Thoracic aorta (tissue), 2 donors: ENCODE measurements at places on chromosomes 4 and X. TPM values are rescaled to one million over a fixed set of nuclear protein-coding genes. Genes with fewer than 3 reads are reported as not detected.

EIF4E gene
- total RNA-seq, result 108 TPM

GRCh38 chr4:75030028-75030427 is 97.1 kb downstream of the PARM1 start:
- DNase-seq, result no peak

- no peak for DNase-seq
Measured at GRCh38 chrX:154402622-154403127, 4.5 kb downstream of the RPL10 start.

DNA sequence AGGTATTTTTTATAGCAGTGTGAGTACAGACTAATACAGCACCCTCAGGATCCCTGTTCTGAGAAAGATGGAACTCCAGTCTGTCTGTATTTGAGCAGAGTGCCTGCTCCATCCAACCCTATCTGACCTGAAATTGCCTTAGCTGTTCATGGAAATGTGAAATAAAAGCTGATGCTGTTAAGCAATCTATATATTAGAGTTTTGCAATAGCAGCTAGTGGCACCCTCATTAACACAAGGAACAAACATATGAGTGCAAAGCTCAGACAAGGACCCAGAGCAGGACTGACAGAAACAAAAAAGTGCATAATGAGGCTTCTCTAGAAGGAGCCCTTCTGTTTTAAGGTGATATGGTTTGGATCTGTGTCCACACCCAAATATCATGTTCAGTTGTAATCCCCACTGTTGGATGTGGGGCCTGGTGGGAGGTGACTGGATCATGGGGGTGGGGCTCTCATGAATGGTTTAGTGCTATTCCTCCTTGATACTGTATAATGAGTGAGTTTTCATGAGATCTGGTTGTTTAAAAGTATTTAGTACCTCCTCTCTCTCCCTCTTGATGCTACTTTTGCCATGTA is 272.9 kb upstream of the KLF3 start:
- no peak for DNase-seq

- DNase-seq, result peak; percentile 8
Measured at GRCh38 chrX:135421537-135421931, 210 bp upstream of the SMIM10L2A start.

GRCh38 chrX:146887020-146887419 is 72.5 kb upstream of the CXorf51A start:
- no peak for DNase-seq

- no peak for DNase-seq
Measured at GRCh38 chr4:31236639-31237173, 516.5 kb downstream of the PCDH7 start.

DNA sequence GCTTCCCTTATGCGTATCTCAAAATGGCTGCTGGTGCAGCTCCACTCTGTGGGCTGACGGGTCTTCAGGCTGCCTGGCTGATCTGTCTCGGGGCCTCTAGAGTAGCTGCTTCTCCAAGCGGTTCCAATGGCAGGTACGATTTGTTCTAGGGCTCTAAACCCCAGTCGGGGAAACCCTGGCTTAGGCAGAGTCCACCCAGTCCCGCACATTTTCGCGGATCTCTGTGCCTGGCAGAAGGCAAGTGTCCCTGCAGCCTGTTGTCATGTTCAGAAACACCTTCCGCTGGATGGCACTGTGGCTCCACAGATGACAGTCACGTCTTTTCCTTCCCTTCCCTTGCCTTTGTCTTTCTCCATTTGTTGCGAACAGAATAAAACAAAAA is 54.4 kb downstream of the NBDY start:
- DNase-seq, result no peak

- no peak for DNase-seq
Measured at GRCh38 chr4:60721685-60722084, 478.4 kb upstream of the ADGRL3 start.

DNA sequence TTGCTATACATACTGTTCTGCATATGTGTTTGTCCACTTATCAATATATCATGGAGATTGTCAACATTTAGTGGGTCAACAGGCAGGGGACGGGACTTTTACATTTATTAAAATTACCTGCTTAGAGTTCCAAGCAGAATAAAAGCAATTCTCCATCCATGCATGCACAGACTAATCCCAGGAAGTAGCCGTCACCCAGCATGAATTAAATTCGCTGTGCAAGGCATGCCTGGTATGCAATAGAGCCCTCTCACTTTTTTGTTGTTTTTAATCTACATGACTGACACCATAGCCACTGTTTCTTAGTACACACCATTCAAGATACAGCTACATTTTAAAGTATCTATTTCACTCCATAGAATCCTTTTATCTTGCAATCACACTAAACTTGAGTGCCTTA is 108.9 kb downstream of the USP46 start:
- DNase-seq, result no peak

GRCh38 chr4:60617731-60618130 is 582.4 kb upstream of the ADGRL3 start:
- no peak for DNase-seq

MGAT4D gene
- total RNA-seq, result not detected

LDB2 gene
- total RNA-seq, result 34.1 TPM

SPANXC gene
- total RNA-seq, result not detected

- no peak for DNase-seq
Measured at GRCh38 chr4:189022440-189023035, 883.3 kb downstream of the TRIML1 start.

DNA sequence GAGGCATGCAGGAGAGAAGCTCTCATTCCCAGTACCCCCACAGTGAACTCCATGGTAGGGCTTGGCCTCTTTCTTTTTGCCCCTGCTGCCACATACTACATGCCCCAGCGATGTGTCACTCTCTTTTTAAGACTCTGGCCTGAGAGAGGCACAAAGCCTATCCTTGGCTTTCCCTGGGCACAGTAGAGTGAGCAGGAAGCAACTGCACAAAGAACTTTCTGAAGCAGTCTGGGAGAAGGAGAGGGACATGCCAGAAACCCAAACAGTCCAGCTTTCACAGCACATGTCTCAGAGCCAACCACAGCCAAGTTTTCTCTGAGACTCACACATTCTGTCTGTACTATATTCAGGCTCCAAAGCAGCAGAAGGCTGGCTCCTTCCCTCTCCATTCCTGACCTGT is 7.9 kb upstream of the NALF2 start:
- no peak for DNase-seq

CCDC120 gene
- total RNA-seq, result 3.6 TPM

- no peak for DNase-seq
Measured at GRCh38 chrX:101708163-101708562, 48.5 kb upstream of the ARMCX2 start.

- DNase-seq, result no peak
Measured at GRCh38 chr4:149708513-149709130, 107.0 kb downstream of the IQCM start.

ABCB7 gene
- 12.5 TPM for total RNA-seq

DNA sequence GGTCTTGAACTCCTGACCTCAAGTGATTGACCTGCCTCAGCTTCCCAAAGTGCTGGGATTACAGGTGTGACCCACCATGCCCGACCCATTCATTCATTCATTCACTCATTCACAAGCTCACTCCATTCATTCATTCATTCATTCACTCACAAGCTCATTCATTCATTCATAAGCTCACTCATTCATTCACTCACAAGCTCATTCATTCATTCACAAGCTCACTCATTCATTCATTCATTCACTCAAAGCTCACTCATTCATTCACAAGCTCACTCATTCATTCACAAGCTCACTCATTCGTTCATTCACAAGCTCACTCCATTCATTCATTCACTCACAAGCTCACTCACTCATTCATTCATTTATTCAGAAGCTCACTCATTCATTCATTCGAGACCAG is 198.6 kb downstream of the SHOX start:
- no peak for DNase-seq

- no peak for DNase-seq
Measured at GRCh38 chr4:142341268-142341667, 504.8 kb downstream of the INPP4B start.

SATL1 gene
- not detected for total RNA-seq

NR3C2 gene
- total RNA-seq, result 11.2 TPM

DNA sequence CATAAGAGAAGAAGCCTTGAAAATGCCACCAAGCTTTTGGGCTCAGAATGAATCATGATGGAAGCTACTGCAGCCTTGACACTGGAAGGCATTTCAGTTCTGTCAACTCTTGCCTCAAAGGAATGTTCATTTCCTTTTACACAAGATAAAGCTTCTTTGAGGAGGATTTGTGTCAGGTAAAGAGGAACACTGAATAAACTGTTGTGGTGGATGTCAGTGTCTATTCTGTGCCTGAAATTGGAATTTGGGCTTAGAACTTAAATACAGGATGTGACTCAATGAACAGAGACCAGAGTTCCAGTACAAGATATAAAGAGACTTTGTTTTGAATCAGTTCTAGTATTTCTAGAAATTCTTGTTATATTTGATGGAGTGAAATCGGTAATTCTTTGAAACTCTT is 313.2 kb downstream of the PACRGL start:
- no peak for DNase-seq

TMSB15C gene
- total RNA-seq, result 4.3 TPM

DNA sequence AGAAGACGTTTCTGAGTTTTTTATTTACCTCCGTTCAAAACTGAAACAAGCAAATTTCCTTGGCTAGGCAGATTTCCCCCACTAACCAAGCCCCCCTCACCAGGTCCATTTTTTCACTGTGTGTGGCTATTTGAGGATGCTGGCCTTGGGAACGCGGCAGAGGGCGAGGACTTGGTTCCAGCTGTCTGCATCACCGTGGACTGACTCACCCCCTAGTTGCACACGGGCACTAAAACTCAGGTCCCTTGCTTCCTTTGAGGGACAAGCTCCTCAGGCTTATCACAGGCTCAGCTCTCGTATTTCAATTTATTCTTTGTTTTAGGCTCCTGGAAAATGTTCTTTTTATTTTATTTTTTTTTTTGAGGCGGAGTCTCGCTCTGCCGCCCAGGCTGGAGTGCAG is 8.4 kb upstream of the MTNR1A start:
- no peak for DNase-seq

- DNase-seq, result no peak
Measured at GRCh38 chrX:133543654-133544053, 128.4 kb upstream of the GPC4 start.

TLR6 gene
- 3.5 TPM for total RNA-seq

GRCh38 chrX:153669174-153669890 is 4.3 kb downstream of the PNCK start:
- DNase-seq, result no peak

SORCS2 gene
- 0.92 TPM for total RNA-seq

GRCh38 chrX:154443992-154444754 is at the start of gene FAM50A:
TSS of gene FAM50A (plus strand) at chrX:154444141. CDS start at chrX:154444236, 95 bp downstream.
- no peak for DNase-seq

RELL1 gene
- total RNA-seq, result 69.3 TPM

GRCh38 chr4:81663368-81663767 is 191.7 kb upstream of the RASGEF1B start:
- no peak for DNase-seq

PPARGC1A gene
- total RNA-seq, result 0.41 TPM

- DNase-seq, result no peak
Measured at GRCh38 chrX:87961471-87961870, 443.9 kb downstream of the KLHL4 start.

DNA sequence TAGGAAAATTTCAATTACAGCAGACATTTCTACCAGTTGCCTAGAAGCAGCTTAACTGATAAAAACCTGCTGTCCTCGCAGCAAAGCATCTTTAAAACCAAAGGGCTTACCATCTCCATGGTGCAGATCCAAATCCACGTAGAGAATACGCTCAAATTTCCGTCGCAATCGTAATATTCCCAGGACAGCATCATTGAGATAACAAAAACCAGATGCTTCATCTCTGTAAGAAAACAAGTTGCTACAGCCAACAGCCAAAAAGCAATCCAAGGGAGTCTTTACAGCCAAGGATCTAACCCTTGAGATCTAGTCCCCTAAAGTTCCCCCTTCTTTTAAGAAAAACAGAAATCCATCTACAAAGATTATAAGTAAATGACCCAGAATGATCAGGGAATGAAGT is 77.6 kb downstream of the HDAC8 start:
- no peak for DNase-seq

DNA sequence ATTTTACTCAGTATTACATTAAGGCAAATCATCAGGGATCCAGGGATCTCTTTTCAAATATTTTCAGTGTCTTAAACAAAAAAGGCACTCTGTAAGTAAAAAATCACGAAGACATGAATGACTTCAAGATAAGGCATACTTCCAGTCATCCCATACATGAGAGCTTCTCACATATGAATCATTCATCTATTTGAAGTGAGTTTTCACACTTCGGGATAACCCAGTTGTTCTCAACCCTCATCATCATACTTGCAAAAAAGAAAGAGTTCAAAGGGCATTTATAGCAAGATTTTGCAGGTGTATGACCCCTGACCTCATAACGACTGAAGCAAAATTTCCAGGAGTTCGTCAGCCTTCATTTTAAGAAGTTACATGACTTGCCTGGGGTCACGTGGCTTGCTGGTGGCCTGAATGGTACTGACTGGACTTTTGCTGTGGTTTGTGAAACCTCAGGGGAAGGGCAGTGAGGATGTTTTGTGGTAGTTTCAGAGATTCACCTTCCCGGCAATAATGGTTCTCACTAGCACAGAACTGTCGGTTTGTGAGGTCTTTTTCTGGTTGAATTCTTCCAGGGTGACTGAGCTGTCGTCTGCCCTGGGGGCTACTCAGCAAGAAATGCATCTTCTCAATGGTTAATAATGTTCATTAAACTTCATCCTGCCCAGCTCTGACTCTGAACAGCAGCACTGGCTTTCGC is 115.8 kb upstream of the SHISA3 start:
- DNase-seq, result no peak

GRCh38 chr4:26937139-26937538 is 76.5 kb downstream of the STIM2 start:
- DNase-seq, result no peak

CCNA2 gene
- 2.4 TPM for total RNA-seq

PTTG2 gene
- total RNA-seq, result 10.7 TPM

DNA sequence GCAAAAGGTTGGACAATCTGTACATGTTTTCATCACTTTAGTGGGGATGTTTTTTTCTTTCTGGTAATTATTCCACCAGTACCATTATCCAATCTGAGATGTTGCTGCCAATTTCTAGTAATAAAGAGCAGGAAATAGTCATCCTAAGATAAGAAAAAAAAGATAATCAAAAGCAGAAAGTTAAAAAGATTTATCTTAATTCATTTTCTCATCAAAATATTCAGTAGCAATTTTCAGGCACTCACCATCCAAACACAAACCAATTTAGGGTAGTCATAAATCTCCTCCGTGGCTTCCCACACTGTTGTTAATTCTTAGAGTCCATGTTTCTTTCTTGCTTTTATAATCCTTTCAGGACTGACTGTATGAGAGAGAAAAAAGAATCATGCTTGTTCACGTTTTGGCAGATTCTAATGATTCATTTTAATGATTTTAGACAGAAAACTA is 263.7 kb upstream of the UGT8 start:
- DNase-seq, result no peak
